ENCODE measurements at places on chromosomes 13 and 19.

- no peak for DNase-seq
These were observed 74.9 kb upstream of the MTIF3 start for GRCh38 chr13:27524981-27525975.

GRCh38 chr19:29819300-29819699 lies 7.5 kb downstream of the CCNE1 start:
- DNase-seq: no peak

DNA sequence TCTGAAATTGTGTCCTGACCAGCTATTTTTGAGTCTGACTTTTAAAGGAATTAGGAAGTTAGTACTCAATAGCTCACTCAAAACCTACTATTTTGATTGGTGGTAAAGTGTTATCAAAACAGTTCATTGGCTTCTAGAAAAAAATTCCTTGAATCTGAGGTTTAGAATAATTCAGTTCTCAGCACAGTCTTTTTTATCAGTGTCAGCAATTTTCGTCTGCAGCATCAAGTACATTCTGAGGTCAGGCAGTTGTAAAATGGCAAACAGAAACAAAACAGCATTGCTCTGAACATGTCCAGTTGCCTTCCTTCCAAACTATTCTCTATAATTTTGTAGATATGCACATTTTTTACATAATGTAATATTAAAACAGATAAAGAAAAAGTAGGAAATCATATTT lies 1644.1 kb downstream of the SLITRK5 start:
- DNase-seq: no peak

DNA sequence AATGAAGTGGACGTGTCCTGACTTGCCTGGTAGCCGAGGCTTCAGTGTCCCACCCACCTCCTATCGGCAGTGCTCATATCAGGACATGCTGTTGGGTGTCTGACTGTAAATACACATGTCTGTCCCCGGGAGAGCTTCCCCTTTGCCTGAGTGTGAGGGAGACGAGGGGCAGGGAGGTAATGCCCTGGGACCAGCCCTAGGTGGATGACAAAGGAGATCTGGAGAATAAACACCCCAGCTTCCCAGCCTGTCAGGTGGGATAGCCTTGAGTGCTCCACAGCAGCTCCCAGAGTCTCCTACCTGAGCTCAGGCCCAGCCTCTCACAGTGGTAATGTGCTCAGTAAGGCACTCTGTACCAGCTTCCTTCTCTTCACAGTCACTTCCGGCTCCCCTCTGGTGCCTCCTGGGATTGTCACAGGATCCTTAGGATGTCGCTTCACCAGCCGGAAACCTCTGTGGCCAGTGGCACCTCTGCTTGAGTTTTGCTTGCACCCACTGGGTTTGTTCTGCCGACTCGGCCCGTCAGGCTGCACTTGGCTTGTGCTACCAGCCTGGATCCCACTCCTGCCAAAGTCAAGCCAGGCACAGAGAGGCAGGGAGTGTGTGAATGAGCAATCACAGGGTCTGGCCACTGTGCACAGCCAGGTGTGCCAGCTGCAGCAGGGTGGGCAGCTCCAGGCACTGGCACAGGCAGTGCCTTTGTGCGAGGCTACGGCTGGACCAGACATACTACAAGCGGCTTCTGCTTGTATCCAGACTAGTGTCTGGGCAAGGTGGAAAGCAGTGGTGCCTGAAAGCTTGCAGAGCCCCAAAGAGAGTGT lies 54.4 kb upstream of the RGCC start:
- DNase-seq: no peak

DNA sequence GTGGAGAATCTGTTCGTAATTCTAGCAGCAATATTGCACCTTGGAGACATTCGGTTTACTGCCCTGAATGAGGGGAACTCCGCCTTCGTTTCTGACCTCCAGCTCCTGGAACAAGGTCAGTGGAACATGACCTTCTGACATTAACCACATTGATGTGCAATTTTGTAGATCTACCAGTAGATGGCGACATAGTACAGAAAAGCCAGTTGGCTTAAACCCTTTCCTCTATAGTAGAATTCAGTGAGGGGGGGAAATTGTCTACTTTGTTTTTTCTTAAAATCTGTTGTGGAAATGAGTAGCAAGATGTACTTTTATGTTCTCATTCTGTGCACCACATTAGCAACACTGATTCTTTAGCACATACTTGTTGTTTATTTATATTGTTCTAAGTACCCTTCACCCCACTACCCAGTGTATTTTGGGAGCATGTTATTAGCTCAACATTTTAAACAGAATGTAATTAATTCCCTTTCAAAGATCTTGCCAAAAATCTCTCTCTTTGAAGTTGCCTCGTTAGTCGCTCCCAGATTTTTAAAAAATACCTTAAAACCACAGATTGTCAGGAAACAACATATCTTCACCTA lies 332.2 kb downstream of the MYO16 start:
- DNase-seq: no peak

- no peak for DNase-seq
These were observed 5.4 kb downstream of the LMTK3 start for GRCh38 chr19:48506138-48506733.

- no peak for DNase-seq
These were observed 77.3 kb upstream of the SIAH3 start for GRCh38 chr13:45928843-45929242.

DNA sequence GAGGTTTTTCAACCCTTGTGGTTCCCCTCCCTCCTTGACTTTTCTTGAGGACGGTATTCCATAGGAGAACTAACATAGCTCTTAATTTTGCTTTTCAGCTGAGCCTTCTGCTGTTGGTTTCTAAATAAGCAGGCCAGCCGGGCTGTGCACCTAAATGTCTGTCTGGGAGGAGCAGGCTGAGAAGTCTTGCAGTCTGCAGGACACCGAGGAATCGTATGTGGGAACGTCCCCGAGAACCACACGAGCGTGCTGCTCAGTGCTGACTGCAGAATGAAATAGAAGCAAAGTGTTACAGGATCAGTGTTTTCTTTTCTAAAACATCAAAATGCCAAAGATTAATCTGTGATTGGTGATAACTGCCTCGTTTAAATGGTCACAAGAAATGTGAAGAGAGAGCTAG lies 69.9 kb downstream of the COG3 start:
- DNase-seq: no peak

GRCh38 chr13:97387890-97388289 lies 46.1 kb upstream of the RAP2A start:
- no peak for DNase-seq

DNA sequence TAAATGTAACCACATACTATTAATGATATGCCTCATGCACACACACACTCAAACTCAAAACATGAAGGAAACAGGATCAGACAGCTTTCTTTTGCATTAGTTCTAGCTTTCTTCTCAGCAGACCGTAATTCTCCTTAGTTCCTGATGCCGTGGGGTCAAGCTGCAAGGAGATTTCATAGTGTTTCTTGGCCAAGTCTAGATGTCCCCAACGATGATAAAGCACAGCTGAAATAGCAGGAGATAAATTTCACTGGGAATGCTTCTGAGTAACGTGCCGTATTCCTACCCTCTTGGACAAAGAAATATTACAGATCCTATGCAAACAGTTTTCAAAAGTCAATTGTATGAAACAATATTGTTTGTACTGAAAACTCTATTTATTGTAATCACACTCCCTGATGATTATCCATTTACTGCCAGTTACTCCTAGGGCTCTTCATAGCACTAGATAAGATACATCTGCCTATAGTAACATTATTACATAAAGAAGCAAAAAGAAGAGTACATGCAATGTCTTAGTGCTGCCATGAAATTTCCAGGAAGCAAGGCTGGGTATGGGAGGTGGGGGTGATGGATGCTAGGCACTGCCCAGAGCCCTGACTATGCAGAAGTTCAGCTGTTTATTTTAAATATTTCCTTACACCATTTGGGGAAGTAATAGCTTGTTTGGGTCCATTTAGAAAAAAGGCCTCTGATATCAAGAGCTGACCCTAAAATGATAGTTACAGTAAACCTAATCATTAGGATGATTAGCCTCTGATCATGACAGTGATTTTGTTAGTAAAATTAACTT lies 16.5 kb upstream of the GGACT start:
- no peak for DNase-seq

DNA sequence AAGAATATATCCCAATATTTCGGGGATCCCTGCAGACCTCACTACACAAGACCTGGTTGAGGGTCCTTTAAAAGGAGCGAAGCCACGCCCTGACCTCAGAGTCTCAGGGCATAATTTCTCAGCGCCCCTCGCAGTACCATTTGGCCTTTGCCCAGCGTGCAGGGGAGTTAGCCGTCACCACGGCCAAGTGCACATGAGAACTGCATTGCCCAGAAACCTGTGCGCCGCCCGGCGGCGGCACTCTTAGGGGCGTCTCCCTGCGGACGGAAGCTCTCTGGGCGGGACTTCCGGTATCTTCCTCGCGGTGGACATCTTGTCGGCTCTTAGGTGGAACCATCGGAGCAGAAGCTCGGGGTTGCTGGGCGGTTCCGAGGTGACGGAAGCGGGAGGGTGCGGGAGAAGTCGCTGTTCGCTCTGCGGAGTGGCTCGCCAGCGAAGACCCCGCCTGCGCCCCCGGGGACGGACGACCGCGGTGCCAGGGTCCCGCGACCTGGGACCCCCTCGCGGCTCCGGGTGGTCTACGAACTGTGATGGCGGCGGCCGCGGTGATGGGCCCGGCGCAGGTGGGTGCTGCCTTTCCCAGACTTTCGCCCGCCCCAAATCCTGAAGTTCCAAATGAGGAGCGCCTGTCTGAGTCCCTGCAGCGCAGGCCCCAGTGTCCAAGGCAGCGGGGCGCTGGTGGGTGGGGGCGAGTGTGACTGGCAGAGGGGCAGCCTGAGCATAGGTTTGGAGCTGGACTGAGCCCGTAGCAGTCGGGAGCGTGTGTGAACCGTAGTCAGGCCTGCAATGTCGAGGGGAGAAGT lies at the start of gene ZNF134:
TSS of gene ZNF134 (plus strand) at position 302 of the 803 bp plus-strand sequence. CDS start 5,227 bp downstream, outside the sequence.
- DNase-seq: peak; percentile 79

DNA sequence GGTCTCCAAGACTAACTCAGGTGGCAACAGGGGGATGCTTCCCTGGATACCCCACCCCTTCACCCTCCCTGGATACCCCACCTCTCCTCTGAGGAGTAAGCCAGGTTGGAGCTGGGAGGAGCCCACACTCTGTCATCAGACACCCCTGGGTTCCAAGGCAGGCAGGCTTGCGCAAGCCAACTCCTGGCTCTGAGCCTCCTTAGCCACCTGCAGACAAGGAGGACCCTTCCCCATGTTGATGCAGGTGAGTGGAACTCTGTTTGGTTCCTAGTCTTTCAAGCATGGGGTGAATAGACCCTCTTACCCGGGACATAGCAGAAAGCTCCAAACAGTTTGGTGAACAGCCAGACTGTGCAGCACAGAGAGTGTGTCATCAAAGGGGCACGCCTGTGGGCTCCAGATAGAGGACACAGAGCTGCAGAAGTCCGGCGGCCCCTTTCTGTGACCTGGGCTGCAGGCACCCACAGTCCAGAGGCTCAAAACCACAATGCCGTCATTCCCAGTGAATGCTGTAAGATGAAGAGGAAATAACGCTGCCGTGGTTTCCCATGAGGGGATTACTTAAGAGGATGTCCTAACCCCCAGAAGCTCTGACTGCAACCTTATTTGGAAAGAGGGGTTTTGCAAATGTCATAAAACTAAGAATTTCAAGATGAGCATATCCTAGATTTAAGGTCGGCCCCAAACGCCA lies 12.1 kb upstream of the HAS1 start:
- DNase-seq: no peak

GRCh38 chr13:87052731-87053130 lies 618.4 kb upstream of the SLITRK5 start:
- DNase-seq: no peak

DNA sequence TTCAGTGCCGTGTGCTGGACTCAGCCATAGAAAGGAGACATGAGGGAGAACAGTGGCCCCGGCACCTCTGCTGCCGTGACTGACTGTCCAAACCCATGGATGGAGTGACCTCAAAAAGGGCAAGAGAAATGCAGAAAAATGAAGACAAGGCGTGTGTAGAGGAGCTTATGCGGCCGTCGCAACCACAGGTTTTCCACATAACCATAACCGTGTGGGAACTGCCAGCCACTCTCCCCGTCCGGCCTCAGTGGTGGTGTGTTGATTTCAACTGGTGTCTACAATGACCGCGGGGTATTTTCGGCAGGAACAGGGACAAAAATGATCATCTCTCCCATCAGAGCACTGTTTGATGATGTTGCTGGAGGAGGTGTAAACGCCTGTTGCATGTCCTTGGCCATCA lies 42.9 kb upstream of the F7 start:
- DNase-seq: no peak

GRCh38 chr13:79777504-79777903 lies 296.5 kb downstream of the NDFIP2 start:
- DNase-seq: no peak

- no peak for DNase-seq
These were observed 20.2 kb upstream of the PNMA8B start for GRCh38 chr19:46515879-46516350.

DNA sequence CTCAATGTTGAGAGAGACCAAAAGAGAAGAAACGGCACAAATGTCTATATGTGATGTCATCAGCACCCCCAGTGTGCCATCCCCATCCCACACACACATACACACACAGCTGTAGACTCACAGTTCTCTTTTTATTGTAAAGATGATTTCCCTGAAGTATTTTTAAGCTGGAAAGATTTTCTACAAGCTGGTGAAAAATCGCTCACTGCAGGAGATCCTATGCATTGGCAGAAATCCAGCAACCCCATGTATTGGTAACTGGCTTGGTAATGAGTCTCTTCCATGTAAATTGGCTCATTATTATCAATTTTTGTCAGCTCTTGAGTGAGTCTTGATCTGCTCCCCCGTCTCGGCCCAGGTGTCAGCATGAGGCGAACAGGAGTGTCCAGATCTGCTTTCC lies 107.1 kb upstream of the UQCRFS1 start:
- DNase-seq: no peak

- DNase-seq: no peak
These were observed 18.3 kb downstream of the ZNF611 start for GRCh38 chr19:52716522-52716921.

DNA sequence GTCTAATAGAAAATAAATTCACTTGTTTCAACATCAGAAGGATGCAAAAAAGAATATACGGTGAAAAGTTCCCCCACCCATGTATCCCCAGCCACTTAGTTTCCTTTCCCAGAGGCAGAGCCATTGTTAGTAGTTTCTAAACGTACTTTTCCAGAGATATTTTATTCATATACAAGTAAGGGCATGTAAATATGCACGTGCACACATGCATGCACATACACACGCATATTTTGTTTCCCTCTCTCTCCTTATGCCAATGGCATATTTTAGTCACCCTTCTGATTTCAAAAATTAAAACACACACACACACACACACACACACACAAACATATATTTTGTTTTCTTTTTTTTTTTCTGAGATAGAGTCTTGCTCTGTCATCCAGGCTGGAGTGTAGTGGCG lies 147.4 kb downstream of the PDS5B start:
- DNase-seq: no peak

- no peak for DNase-seq
These were observed 34.1 kb upstream of the WDFY2 start for GRCh38 chr13:51550151-51550550.

GRCh38 chr13:112961457-112962369 lies 7.3 kb upstream of the MCF2L start:
- DNase-seq: no peak

DNA sequence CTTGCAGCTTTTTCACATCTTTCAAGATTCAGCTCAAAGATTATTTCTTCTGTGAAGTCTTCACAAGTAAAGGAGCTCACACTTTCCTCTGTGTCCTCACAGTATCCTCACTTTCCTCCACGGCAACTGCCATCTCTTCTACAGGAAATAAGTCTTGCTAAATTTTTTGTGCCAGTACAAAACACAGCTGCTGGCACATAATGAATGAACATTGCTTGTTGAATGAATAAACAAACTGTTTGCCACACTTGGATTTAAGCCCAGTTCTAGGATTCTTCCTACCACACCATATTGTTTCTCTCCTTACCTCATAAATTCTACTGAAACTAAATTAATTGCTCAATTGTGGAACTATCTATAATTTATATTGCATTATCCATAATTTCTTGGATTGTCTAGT lies 59.5 kb downstream of the RAP2A start:
- DNase-seq: no peak
